Astrocyte (in vitro differentiated cells and primary cell): ENCODE measurements at places on chromosomes 1 and 21.
A peak's percentile ranks its signal among the peaks of the same experiment; 100 is the strongest.

DNA sequence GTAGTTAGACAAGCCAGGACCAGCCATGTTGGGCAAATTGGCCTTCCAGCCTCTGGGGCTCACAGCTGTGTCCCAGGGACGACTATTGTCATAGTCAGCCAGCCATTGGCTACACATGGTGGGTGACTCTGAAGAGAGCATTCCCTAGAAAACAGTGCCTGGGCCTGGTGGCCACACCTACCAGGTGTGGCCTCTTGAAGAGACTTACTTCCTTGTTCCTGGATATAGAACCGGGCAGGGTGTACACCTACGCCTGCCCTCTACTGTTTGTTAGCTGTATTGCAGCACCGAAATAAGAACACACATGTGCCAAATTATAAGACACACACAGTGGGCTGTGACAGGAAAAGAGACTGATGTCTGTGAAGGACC lies 134.6 kb upstream of the ARHGEF16 start:
- H3K27me3 ChIP-seq, result peaks cover 3% of the 10 kb centered on the region
- H3K4me1 ChIP-seq, result peaks cover 29% of the 10 kb centered on the region
- no peak overlapping the region for H3K27ac ChIP-seq

DNA sequence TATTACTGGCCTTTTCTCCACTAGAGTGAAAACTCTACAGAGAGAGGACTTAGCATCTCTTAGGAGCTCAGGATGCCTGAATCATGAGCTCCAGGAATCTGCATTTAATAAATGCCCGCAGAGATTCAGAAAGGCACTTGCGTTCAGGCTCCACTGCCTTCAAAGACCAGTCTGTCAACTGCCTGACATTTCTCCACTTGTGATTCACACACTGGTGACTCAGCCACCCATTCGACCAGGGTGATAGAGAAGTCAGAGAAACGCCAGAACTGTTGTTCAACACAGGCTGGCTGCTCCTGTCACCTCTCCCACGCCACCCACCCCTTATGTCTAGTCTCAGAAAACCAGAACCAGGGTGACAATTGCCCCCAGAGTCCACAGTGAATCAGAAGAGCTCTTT lies 26.9 kb upstream of the LBR start:
- no peaks in the 10 kb centered on the region for H3K27me3 ChIP-seq
- H3K27ac ChIP-seq, result peak overlapping the region; percentile 60
- H3K4me3 ChIP-seq, result no peak overlapping the region
- no peaks in the 10 kb centered on the region for H3K36me3 ChIP-seq
- DNase-seq, result peak; percentile 82
- H3K4me1 ChIP-seq, result peaks cover 24% of the 10 kb centered on the region

- H3K27me3 ChIP-seq, result no peaks in the 10 kb centered on the region
- no peak overlapping the region for H3K4me3 ChIP-seq
- H3K36me3 ChIP-seq, result no peaks in the 10 kb centered on the region
- no peak overlapping the region for H3K27ac ChIP-seq
- no peak for DNase-seq
Measured at GRCh38 chr1:211932231-211932932, 101.8 kb upstream of the LPGAT1 start.

DNA sequence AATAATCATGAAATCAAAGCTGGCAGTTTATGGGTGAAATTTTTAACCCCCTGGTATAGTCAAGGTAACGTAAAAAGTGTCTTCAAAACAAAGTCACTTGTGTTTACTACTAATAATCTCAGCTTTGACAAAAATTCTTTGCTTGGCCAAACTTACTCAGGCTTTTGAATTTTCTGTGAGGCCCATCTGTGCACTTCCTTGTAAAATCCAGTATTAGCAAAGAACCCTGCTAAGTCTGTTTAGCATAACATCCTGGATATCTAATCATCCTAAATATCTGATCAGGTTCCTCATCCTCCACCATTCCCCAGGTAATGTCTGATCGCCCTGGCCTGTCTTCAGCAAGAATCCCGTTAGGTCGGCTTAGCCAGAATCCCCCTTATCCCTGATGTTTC lies 3.0 kb downstream of the LYST start:
- DNase-seq, result no peak
- H3K4me1 ChIP-seq, result peaks cover 10% of the 10 kb centered on the region
- H3K36me3 ChIP-seq, result no peaks in the 10 kb centered on the region
- no peak overlapping the region for H3K27ac ChIP-seq
- no peak overlapping the region for H3K4me3 ChIP-seq

DNA sequence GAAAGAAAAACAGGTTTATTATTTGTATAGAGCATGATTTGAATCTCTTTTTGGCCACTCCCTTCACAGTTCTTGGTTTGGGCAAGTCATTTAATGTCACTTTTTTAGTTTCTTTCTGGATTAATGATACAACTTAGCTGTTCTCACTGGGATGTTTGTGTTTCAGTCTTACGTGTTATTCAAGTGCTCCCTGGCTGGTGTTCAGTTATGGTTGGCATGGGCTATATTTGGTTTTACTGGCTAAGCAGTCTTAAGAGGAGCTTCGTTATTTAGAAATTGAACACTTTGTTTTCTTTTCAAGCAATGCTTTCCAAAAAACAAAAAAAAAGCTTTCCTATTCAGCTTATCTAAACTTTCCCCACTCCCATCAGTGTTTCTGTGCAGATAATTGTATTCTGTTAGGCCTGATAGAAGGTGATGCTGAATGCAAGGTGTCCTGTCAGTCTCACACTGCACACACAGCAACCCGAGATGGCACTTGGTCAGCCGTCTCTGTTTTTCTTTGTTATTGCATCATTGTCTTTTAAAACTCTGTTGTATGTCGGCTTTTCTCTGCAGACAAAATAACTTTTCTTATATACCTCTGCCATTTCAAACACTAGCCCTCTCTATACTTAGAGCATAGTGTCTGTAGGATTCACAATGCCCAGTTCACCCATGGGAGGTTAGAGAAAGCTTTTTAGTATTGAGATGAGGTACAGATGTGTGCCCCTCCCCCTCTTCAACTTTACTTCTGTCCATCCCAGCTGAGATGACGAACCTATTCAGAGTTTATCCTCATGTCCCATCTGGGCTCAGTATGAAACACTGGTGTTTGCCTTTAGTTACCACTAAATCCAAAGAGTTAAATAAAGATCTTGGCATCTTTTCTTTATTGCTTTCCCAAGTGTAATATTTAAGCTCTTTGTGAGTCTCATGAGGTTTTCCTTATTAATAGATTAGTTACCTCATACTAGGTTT lies 80.2 kb downstream of the VPS13D start:
- H3K27me3 ChIP-seq, result no peaks in the 10 kb centered on the region
- no peak overlapping the region for H3K4me3 ChIP-seq
- peaks cover 22% of the 10 kb centered on the region for H3K36me3 ChIP-seq
- no peak overlapping the region for H3K27ac ChIP-seq
- peak; percentile 71 for DNase-seq

DNA sequence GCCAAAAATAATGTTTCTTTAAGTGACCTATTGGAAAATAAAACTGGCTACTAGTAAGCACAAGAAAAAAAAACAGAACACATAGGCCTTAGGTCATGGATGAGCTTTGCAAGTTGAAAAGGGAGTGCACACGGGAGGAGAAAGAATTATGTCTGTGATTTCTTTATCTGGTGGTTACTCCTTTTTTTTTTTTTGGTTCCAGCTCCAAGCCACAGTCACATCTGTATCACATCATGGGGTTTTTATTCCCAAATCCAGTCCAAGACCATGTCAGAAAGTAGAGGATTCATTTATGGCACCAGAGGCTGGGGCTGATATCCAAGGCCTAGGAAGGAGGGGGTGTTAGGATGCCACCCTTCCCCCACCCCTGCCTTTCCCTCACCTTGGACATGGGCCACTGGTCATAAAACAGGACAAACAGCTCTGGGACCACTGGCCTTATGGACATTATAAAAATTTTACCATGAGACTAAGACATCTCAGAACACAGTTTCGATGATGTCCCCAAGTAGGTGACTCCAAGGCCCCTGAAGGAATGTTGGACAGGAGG lies 10.3 kb upstream of the HEYL start:
- H3K36me3 ChIP-seq, result no peaks in the 10 kb centered on the region
- H3K4me1 ChIP-seq, result no peaks in the 10 kb centered on the region
- H3K27me3 ChIP-seq, result peaks cover 10% of the 10 kb centered on the region

GRCh38 chr1:190176776-190177175 lies 300.9 kb downstream of the BRINP3 start:
- no peaks in the 10 kb centered on the region for H3K36me3 ChIP-seq
- no peak overlapping the region for H3K4me3 ChIP-seq
- peak; percentile 61 for DNase-seq
- H3K4me1 ChIP-seq, result peaks cover 12% of the 10 kb centered on the region

DNA sequence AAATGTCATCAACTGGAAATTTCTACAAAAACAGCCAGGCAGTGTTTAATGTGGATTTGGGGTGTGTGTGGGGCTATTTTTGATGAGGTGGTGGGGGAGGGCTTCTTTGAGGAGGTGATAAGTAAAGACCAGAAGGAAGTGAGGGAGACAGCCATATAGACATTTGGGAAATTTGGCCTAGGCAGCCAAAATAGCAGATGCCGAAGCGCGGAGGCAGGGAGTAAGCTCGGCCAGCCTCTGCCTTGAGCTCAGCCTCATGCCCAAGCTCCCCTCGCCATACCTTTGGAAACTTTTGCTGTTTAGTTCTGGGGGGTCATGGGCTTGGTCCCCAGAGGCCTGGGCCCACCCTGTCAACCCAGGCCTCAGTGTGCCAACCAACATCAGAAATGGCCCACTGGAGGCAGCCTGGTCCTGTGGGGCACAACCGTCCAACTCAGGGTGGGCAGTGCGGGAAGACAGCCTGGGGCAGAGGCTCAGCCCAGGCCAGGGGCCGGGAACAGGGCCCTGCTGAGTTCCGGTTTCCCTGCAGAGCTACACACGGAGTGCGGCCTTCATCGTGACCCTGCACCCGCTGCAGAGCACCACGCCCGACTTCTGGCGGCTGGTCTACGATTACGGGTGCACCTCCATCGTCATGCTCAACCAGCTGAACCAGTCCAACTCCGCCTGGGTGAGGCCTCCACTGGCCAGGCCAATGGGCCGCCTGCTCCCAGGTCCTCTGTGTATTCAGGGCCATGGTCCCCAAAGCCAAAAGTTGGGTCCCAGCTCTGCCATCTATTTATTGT lies 84.0 kb downstream of the PTPRU start:
- H3K36me3 ChIP-seq, result peaks cover 4% of the 10 kb centered on the region
- no peak overlapping the region for H3K4me3 ChIP-seq
- no peaks in the 10 kb centered on the region for H3K27me3 ChIP-seq
- no peak for DNase-seq
- H3K4me1 ChIP-seq, result no peaks in the 10 kb centered on the region
- no peak overlapping the region for H3K27ac ChIP-seq

GRCh38 chr1:160308451-160309184 lies 23.7 kb upstream of the PEX19 start:
- no peak overlapping the region for H3K27ac ChIP-seq
- no peak for DNase-seq
- peaks cover 90% of the 10 kb centered on the region for H3K36me3 ChIP-seq
- no peaks in the 10 kb centered on the region for H3K27me3 ChIP-seq
- no peak overlapping the region for H3K4me3 ChIP-seq

DNA sequence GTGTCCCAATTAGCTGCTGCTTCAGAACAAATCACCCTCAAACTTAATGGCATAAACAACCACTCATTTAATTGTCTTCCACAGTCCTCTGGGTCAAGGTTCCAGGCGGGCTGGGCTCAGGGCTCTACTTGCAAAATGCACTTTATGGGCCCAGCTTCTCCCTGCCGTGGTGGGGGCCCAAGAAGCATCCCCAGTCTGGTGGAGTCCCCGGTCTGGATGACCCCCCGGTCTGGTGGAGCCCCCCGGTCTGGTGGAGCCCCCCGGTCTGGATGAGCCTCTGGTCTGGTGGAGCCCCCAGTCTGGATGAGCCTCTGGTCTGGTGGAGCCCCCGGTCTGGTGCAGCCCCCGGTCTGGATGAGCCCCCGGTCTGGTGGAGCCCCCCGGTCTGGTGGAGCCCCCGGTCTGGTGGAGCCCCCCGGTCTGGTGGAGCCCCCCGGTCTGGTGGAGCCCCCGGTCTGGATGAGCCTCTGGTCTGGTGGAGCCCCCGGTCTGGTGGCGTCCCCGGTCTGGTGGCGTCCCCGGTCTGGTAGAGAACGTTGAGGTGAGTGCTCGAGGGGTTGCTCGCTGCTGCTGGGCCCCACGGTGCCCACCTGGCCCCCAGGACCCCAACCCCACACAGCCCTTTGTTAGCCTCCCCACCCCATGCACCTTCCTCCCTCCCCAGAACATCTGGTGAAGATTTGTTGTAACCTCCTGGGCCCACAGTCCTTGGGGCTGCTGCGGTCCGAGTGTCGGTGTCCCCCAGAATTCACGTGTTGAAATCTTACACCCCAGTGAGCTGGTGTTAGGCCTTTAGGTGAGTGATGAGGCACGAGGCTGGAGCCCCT lies 33.8 kb downstream of the POFUT2 start:
- no peak overlapping the region for H3K4me3 ChIP-seq
- H3K36me3 ChIP-seq, result no peaks in the 10 kb centered on the region
- H3K4me1 ChIP-seq, result peaks cover 12% of the 10 kb centered on the region
- DNase-seq, result no peak
- no peak overlapping the region for H3K27ac ChIP-seq
